ENCODE measurements at places on chromosomes 5 and 9. TPM values are rescaled to one million over a fixed set of nuclear protein-coding genes. Genes with fewer than 3 reads are reported as not detected.

Gene OMD
- not detected for polyA plus RNA-seq

Gene PDGFRB
- polyA plus RNA-seq = 0.42 TPM

Gene RLN1
- 0.60 TPM for polyA plus RNA-seq

Gene SLC12A7
- polyA plus RNA-seq = 26.8 TPM

Gene KIF2A
- 12.9 TPM for polyA plus RNA-seq

Gene PCA3
- not detected for polyA plus RNA-seq

Gene GFRA3
- polyA plus RNA-seq = not detected
